Activated CD4-positive, alpha-beta T cell treated with anti-CD3 and anti-CD28 coated beads for 24 hours (primary cell): ENCODE measurements at places on chromosomes 5 and 9.

GRCh38 chr5:125584140-125584520 is 837.7 kb upstream of the ZNF608 start:
- no peak for DNase-seq

- DNase-seq = no peak
Observed at GRCh38 chr5:168950241-168950951, 350.5 kb downstream of the SLIT3 start.

GRCh38 chr5:932628-933250 is 40.1 kb downstream of the TRIP13 start:
- DNase-seq = no peak

DNA sequence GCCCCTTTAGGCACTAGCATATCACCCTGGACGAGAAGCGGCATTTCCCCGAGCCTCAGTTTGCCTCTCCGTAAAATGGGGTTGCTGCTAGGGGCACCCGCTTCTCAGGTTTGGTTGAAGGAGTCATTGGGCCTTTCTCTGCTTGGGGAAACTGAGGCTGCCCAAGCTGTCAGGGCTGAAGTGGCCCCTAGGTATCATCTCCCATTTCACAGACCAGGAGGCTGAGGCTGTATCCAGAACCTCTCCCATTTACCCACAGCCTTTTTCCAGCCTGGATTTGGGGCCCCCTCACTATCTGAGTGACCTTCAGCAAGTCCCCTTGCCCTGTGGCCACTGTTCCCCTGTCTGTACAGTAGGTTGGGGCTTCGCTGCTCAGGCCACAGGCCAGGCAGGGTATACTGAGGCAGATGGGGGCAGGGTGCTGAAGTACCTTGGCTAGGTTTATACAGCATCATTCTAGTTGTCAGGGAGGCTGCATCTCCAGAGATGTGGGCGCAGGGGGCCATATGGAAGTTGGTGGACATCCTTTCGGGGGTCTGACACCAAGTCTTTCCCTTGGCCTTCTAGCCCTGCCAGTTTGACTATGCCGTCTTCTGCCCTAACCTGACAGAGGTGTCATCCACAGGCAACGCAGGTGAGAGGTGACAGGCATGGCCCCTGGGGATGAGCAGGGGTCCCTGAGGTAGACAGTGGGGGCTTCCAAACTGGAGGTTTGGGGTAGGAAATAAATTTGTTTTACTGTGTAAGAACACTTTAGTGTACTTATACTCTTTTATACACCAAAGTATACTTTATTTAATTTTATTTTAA is 7.9 kb downstream of the FPGS start:
- DNase-seq = no peak

- DNase-seq = no peak
Observed at GRCh38 chr5:149740341-149740740, 10.2 kb downstream of the PPARGC1B start.

- DNase-seq = no peak
Observed at GRCh38 chr9:14096258-14096922, 217.6 kb downstream of the NFIB start.

GRCh38 chr9:135783540-135784245 is 81.7 kb downstream of the KCNT1 start:
- DNase-seq = no peak

GRCh38 chr5:38420691-38421390 is 135.6 kb downstream of the LIFR start:
- peak; percentile 5 for DNase-seq

- no peak for DNase-seq
Observed at GRCh38 chr5:10566543-10567068, 2.7 kb downstream of the ANKRD33B start.

- DNase-seq = no peak
Observed at GRCh38 chr5:170341545-170341944, 44.0 kb upstream of the LCP2 start.

GRCh38 chr9:92488681-92489550 is 6.6 kb upstream of the ASPN start:
- DNase-seq = no peak

- DNase-seq = no peak
Observed at GRCh38 chr5:53335115-53335514, 145.3 kb upstream of the FST start.

- no peak for DNase-seq
Observed at GRCh38 chr9:130845901-130846481, 10.9 kb downstream of the ABL1 start.

DNA sequence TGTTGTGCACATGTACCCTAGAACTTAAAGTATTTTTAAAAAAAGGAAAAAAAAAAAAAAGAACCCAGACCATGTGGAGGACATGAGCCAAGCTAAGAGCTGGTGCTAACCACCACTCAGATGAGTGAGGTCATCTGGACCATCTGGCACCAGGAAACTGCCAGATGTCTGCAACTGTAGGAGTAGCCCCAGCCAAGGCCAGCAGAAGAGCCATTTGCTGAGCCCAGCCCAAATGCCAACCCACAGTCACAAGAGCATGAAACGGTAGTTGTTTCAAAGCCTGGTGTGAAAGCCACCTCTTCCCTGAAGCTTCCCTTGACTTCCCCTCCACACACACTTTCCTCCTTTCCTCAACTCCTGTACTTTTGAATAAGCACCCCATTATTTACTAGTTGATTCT is 69.2 kb upstream of the FCN1 start:
- DNase-seq = no peak

- DNase-seq = no peak
Observed at GRCh38 chr9:17813798-17814197, 234.9 kb downstream of the SH3GL2 start.

- DNase-seq = no peak
Observed at GRCh38 chr5:66621146-66621545, 25.0 kb downstream of the MAST4 start.

GRCh38 chr5:20231040-20231439 is 243.0 kb upstream of the CDH18 start:
- no peak for DNase-seq

DNA sequence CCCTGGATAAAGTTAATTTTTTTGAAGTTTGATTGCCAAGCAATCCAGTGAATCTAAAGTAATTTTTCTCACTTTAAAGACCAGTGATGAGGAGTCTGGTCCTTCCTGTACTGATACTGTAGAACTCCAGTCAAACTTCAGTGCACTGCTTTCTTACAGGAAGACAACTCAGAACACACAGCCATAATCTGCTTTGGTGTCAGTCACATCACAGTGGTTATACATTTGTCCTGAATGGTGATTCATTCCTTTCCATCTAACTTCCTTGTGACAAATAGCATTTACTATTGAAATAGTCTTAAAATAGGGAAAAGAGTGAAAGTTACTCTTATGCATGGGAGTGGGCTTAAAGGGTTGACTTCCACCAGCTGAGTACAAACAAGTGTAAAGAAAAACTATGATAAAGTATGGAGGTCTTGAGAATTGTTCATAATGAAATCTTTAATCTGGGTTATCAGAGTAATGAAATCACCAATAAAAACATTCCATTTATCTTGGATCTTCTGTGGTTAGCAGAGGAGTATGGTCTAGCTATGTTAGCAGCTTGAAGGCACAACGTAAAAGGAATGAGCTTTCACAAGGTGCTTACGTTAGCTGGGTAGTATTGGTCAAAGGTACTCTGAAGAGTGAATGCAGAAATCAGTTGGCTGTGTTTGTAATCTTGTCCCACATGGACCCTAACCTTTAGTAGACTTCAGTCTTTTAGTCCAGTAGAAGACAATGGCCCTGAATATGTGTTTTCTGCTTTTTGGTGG is 41.5 kb downstream of the DCP2 start:
- DNase-seq = no peak

- DNase-seq = no peak
Observed at GRCh38 chr9:132991351-132992300, 13.1 kb downstream of the GFI1B start.

DNA sequence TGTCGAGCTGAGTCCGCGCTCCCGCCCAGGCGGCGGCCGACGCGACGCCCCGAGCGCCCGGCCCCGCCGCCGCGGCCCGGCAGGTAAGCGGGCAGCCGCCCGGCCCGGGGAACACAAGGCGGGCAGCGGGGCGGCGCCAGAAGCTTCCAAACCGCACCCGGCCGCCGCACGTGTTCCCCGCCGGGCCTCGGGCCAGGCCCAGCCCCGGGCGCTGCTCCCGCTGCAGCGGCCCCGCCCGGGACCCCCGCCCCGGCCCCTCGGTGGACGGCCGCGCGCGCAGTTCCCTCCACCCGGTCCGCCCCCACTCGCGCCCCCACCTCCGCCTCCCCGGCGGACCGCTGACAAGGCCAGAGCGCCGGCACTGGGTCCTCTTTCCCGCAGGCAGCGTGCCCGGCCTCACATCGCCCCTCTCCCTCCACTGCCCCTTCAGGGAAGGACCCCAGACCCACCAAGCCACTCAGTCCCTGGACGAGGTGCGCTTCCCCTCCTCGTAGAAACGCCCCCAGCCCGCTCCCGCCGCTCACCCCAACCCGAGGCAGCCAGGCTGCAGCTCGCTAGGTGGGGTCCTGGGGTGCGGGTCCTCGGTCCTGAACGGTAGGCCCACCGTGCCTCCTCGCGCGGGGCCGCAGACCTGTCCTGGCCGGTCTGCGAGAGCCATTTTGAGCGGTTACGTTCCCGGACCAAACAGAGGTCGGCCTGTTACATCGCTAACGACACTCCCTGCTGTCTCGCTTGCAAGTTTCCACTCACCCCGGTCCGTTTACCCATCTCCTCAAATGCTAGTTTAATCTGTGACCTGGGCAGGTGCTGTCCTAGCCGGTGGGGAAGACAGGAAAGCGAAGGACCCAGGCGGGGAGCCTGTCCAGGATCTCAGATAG is 475 bp downstream of the WDR5 start:
- peak; percentile 5 for DNase-seq

DNA sequence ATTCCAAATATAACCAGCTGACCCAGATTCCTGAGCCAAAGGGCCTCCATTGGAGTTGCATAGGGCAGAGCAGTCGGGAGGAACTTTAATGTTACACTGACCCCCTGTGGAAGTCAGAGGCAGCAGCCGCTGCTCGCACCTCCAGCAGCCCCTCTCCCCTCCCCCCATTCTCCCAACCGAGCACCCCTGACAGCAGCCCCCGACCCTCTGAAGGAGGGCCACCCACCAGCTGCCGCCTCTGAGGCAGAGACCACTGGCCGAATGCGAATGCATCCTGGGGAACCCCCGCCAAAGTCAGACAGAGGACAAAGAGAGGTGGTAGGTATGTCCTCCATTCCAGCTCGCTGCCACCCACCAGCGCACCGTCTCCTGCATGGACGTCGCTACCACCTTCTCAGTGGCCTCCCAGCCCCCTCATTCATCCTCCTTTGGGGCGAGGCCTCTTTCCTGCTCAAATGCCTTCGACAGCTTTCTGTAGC is 231.0 kb downstream of the CDK5RAP2 start:
- no peak for DNase-seq

DNA sequence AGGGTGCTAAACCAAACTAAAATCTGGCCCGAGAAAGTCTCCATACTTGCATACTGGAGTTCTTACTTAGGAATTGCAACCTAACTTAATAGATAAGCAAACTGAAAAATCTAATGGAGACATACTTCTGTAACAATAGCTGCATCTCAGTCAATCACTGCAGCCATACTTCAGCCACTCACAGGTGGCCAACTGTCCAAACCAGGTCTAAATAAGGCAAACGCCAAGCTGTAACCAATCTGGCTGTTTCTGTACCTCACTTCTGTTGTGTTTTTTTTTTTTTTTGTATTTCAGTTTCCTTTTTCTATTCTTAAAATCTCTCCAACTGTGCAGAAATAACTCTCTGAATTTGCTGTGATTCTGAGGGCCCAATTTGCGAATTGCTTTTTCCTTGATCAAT is 4.4 kb upstream of the NDUFB6 start:
- DNase-seq = no peak

- no peak for DNase-seq
Observed at GRCh38 chr9:114282926-114283325, 40.0 kb upstream of the ORM1 start.

GRCh38 chr5:54610197-54610944 is 92.8 kb downstream of the SNX18 start:
- DNase-seq = no peak

- DNase-seq = no peak
Observed at GRCh38 chr9:37668116-37668601, 17.4 kb downstream of the FRMPD1 start.

DNA sequence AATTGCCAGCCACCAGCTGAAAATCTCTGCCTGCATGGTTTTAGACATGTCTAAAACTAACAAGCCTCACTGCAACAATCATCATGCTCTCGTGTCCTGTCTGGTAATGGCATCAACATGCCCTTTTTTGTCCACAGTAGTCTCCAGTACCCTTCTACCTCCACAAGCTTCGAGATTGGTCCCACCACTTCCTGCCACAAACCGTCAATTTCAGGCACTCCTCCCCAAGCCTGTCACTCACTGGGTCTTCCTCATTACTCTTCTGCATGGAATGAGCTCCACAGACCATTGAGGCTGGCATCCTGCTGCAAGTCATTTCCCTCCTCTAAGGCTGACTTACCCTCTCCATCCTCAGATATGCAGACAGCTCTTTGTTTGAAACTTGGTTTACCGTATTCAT is 9.0 kb downstream of the LPAR1 start:
- no peak for DNase-seq

- no peak for DNase-seq
Observed at GRCh38 chr5:76084496-76085242, 1.5 kb downstream of the SV2C start.

DNA sequence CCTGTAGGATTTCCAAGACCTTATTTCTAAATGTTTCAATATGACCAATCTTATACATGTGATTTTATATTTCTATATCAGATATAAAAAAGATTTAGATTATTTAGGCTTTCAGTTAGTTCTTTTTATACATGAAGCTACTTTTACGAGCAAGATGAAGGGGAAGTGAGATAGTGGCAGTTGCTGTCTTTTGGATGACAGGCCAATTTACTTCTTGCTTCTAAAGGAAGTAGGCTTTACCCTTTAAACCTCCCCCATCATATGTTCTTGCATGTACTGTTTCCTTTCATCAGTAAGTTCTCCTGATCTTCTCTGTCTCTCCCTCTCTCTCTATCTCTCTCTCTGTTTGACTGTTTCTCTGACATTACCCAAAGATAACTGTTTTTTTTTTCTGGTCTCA is 4.0 kb upstream of the TYRP1 start:
- no peak for DNase-seq

DNA sequence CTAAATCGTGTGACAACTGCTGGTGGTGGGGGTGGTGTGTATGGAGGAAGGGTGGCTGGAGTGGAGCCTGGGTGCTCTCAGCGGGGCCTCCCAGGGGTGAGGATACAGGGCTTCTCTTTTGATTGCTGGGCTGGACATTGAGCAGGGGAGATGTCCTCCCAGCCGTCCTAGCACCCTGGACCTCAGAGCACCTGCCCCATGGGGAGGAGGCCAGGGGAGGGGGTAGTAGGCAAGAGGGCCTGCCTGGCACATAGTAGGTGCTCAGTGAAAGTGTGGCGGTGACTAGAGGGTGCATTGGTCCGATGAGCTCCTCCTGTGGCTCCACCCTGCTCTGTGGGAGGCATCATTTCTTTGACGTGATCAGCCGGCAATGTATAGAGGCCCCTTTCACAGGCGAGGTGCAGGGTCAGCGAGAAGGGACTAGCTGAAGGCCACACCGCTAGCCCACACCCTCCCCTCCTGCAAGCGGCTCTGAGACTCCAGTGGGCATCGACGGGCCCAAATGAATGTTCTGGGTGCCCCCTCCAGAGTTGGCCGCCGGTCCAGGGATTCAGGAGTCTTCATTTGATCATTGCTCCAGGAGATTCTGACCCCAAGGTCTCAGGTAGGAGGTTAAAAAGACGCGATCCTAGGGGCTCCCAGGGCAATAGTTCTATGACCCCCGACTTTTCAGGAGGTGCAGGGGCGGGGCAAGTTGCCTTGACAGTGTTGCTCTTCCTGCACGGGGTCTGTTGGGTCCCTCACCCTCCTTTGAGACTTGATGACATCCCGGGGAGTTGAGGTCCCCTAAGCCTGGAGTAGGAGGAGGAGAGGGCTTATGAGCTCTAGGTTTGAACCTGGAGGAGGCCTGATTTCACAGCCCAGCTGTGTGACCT is 255.5 kb downstream of the PBX3 start:
- DNase-seq = no peak

GRCh38 chr9:14014218-14014617 is 299.7 kb downstream of the NFIB start:
- no peak for DNase-seq
